Activated naive CD4-positive, alpha-beta T cell treated with anti-CD3 and anti-CD28 coated beads for 36 hours (primary cell): ENCODE measurements at places on chromosomes 1 and 21. TPM values are rescaled to one million over a fixed set of nuclear protein-coding genes. Genes with fewer than 3 reads are reported as not detected.

Gene AK5
- total RNA-seq, result 7.0 TPM

Gene COL6A1
- 0.74 TPM for total RNA-seq

Gene MRPL39
- 71.4 TPM for total RNA-seq

Gene VSIG8
- not detected for total RNA-seq

Gene HSD3B2
- total RNA-seq, result not detected

Gene ATP1A2
- not detected for total RNA-seq

Gene DDR2
- 0.26 TPM for total RNA-seq

Gene RGSL1
- not detected for total RNA-seq

Gene INSRR
- not detected for total RNA-seq

Gene SLC45A3
- 0.26 TPM for total RNA-seq
